ENCODE measurements at places on chromosomes 7 and 10.

GRCh38 chr10:3976718-3977117, 191.7 kb upstream of the KLF6 start:
- no peak for DNase-seq

DNA sequence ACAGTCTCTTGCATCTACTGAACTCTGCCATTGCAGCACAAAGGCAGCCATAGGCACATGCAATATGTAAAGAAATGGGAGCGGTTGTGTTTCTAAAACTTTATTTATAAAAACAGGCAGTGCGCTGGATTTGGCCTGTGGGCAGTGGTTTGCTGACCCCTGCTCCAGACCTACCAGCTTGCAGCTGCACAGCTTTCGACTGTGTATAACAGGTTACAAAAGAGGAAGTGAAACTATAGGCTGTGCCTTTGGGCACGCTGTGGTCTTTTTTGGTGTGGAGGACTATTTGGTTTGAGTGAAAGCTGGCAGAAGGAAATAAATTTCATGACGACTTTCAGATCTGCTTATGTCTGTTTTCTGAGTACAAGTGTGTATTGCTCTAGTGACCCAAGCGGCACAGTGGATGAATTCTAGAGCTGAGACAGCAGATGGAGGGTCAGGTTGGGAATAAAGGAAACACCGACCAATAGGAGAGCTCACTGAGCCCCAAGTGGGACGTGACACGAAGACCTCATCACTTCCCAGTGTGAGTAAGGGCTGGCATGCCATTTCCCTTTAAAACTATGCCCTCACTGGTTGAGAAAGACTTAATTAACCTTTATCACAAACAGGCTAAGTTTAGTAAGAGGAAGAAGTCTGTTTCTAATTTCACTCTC, 152.7 kb downstream of the ANK3 start:
- DNase-seq, result no peak

DNA sequence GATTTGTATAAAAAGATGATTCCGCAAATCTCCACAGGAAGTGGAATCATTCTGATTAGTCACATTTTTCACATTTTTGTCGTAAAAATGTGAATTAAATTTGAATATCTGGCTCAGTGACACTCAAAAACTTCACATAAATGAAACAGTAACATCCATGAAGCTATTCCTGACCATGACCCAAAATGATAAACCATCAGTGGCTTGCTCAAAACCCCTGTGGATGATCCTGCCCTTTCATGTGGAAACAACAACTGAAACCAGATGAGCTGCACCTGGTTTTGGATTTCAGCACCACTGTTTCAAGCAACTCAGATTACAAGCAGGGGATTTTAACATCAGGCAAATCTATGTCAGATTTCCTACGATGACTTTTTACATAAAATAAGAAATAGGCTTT, 80.3 kb downstream of the AMPH start:
- no peak for DNase-seq

- DNase-seq, result no peak
These were observed 245.0 kb downstream of the KIAA1217 start for GRCh38 chr10:24453973-24454372.

DNA sequence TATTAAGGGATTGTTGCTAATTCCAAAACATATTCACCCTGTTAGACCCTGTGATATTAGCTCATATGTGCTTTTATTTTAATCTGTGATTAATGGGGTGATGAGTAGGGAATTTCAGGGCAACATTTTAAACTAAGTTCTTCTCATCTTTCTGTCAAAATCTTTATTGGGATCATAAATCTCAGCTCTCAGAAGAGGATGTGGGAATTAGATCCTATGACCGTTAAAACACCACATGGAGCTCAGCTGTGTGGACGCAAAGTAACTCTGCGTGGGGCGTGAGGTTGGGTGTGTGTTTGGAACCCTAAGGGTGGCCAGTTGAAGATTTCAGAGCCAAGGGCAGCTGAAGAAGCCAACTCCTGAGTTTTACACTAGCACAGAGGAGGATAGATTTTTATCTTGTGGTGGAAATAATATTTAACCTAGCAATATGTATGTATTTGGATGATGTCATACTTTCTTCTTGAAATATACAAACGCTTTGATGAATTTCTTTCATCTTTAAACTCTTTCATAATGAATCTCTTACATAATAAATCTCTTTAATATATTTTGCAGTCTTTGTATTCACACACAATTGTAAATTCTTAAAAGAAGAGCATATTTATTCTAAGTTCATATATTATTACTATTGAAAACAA, 64.4 kb downstream of the EPDR1 start:
- DNase-seq, result no peak

- no peak for DNase-seq
These were observed 657.2 kb downstream of the INHBA start for GRCh38 chr7:41045556-41046123.
